Nucleus accumbens (tissue), 56 donors: ENCODE measurements at places on chromosomes 3 and 15.

- DNase-seq: no peak
Observed at GRCh38 chr3:7285505-7285904, 424.6 kb downstream of the GRM7 start.

DNA sequence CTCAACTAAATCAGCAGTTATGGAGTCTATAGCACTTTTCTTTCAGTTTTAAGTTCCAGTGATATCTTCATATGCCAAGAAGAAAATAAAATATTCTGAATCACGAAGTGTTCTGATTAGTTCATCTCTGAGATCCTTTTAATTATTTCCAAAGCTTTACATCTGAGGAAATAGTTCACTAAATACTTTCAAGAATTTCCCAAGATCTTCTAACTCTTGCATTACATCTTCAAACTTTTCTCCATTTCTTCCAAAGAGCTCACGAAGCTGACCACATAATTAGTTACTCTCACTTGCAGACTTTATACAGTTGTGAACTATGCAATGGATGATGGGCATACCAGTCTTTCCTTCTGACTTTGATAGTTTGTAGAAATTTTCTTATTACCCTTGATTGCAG is 4.2 kb upstream of the RNF111 start:
- DNase-seq: no peak

GRCh38 chr3:149299938-149300801 is 33.3 kb downstream of the TM4SF18 start:
- no peak for DNase-seq

GRCh38 chr15:82677720-82678323 is 30.7 kb upstream of the CPEB1 start:
- DNase-seq: no peak

DNA sequence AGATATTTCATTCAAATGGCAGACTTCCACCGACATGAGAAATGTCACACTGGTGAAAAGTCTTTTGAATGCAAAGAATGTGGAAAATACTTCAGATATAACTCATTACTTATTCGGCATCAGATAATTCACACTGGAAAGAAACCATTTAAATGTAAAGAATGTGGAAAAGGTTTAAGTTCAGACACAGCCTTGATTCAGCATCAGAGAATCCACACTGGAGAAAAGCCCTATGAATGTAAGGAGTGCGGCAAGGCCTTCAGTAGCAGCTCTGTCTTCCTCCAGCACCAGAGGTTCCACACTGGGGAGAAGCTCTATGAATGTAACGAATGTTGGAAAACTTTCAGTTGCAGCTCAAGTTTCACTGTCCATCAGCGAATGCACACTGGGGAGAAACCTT is 8.6 kb upstream of the ZNF621 start:
- no peak for DNase-seq

- no peak for DNase-seq
Observed at GRCh38 chr3:120797857-120798256, 55.3 kb downstream of the GTF2E1 start.
